Esophagus muscularis mucosa (tissue), 4 donors: ENCODE measurements at places on chromosomes 5 and 9. TPM values are rescaled to one million over a fixed set of nuclear protein-coding genes. Genes with fewer than 3 reads are reported as not detected.

PCDHB12 gene
- total RNA-seq, result 3.3 TPM

GRCh38 chr9:107738789-107739188, 249.2 kb upstream of the KLF4 start:
- DNase-seq, result no peak

GRCh38 chr5:135309391-135310327, 89.4 kb downstream of the MACROH2A1 start:
- no peak for DNase-seq

DNA sequence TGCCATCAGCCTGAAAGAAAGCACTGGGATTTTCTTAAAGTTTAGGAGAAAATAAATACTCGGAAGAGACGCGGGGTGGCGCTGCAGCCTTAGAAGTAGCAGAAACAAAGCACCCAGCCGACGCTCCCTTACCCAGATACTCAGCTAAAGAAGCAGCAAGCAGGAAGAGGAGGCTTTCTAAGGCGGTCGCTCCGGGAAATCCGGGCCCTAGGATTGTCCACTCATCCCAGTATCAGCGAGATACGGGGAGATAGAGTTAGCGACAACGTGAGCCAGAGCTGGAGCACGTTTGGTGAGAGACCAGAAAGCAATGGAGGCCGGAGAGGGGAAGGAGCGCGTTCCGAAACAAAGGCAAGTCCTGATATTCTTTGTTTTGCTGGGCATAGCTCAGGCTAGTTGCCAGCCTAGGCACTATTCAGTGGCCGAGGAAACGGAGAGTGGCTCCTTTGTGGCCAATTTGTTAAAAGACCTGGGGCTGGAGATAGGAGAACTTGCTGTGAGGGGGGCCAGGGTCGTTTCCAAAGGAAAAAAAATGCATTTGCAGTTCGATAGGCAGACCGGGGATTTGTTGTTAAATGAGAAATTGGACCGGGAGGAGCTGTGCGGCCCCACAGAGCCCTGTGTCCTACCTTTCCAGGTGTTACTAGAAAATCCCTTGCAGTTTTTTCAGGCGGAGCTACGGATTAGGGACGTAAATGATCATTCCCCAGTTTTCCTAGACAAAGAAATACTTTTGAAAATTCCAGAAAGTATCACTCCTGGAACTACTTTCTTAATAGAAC, at the start of gene PCDHB2:
PCDHB2 (plus strand) TSS at position 135 of the 782 bp plus-strand sequence; CDS start at position 311, 176 bp downstream.
- no peak for DNase-seq

GRCh38 chr9:104027295-104027694, 66.8 kb upstream of the SMC2 start:
- DNase-seq, result no peak
